ENCODE measurements at places on chromosomes 5 and 9.

GRCh38 chr9:136567651-136568287 is 21.9 kb upstream of the NOTCH1 start:
- peak; percentile 90 for DNase-seq

GRCh38 chr9:97940741-97941140 is 2.8 kb upstream of the HEMGN start:
- no peak for DNase-seq

DNA sequence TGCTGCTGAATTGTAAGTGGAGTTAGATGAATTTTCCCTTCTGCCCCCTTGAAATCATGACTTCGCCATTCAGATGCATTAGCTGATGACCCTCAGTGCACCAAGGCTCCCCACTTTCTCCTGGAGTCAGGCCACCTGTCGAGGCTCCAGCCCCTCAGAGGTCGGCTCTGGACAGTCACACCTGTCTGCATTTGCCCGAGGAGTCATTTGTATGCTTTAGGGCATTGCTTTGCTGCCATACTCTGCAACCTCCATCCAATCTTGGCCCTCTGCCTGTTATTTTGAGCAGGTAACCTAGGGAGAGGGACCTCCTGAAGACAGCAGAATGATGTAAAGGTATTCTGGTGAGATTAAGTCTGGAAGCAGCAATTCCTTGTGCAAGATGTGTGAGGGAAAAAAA is 144.8 kb downstream of the MACROH2A1 start:
- no peak for DNase-seq

- DNase-seq, result no peak
These were observed 139.1 kb downstream of the KCNIP1 start for GRCh38 chr5:170642776-170643436.

GRCh38 chr9:89026876-89027275 is 35.6 kb downstream of the S1PR3 start:
- DNase-seq, result no peak

DNA sequence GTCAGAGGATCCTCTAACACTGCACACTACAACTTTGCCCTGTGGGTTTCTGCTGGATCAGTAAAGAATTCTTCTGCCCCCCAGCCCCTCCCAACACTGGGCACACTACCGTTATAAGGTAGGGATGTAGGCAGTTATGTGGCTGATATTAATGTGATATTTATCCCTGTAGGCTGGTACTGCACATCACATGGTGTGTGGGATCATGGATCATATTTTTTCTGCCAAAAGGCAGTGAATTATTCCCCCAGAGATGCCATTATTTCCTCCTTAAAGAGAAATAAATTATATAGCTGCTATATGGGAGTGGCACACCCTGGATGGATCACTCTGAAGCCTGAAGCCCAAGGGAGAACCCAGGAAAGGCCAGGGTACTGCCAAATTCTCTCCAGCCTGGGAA is 69.5 kb downstream of the SV2C start:
- DNase-seq, result no peak

GRCh38 chr9:90256345-90256744 is 386.3 kb downstream of the DIRAS2 start:
- DNase-seq, result no peak

DNA sequence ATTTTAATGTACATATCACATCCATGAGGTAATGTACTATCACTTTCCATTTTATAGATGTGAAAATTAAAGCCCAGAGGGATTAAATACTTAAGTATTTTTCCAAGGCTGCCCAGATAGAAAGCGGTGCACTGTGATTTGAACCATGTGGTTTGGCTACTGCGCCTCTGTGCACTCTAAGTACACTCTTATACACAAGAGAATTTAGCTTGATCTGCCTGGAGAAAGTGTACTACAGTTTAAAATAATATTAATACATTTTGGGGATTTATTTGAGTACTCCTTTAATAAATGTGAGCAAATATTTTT is 360.4 kb upstream of the ACTBL2 start:
- DNase-seq, result no peak

DNA sequence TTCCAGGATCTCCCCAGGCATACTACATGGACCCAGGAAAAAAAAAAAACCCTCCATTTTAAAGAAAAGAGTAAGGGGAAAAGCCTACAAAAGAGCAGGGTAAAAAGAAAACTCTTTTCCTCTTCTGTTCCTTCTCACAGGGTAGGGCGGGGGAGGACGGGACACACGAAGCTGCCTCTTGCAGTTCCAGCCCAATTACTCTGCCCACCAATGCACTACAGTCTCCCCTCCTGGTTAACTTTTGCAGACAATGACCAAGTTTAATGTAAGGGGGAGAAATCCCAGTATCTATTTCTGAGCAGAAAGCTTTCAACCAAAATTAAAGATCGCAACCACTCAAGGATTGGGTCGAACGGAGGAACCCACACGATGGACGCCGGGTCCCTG is 1.3 kb downstream of the BRD3 start:
- DNase-seq, result peak; percentile 36

- DNase-seq, result no peak
These were observed 114.9 kb upstream of the ATP10B start for GRCh38 chr5:160966921-160967320.

DNA sequence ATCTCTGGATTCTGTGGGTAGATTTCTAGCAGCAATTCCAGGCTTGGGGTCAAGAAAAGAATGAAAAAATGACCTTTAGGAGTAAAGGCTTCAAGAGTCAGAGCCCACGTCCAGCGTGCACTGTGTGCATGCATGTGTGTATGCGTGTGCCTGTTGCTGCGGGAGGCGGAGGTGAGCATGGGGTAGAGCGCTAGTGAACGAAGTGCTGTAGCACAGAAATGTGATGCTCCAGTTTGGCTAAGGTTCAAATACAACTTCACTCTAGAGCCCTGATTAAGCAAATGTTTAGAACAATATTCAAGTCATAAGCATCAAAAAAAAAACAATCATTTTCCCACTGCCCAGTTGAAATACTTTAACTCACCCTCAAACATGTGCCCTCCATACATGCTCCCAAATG is 403.9 kb downstream of the ZNF608 start:
- DNase-seq, result no peak

DNA sequence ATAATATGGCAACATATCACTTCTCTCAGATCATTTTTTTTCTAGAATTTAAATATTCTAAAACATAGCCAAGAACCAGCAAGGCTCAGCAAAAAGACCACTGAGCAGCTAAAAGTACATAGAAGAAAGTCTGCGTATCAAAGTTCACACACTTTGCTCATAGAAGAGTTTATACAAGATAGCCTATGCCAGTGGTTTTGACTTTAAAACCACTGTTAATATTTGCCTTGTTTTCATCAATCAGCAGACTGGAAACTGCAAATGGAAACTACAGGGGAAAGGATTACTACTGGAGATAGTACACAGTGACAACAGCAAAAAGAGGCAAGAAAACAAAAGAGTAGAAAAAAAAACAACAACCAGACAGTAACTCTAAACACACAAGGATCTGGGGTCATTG is 483.3 kb downstream of the ZSWIM6 start:
- DNase-seq, result no peak

DNA sequence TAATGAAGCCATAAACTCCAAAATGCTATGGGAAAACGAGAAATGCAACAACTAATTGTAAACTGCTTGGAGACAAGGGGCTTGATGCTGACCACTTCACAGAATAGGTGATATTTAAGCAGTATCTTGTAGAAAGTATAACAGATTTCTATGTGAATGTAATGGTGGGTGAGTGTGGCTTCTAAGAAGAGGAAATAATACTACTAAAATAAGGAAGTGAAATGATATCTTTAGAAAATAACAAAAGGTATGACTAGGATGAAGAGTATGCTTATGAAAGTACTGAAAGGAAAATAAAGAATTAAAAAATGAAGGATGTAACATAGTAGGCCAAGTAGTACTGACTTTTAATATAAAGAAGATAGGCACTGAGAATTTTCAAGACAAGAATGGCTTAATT is 94.2 kb downstream of the AGTPBP1 start:
- DNase-seq, result no peak

DNA sequence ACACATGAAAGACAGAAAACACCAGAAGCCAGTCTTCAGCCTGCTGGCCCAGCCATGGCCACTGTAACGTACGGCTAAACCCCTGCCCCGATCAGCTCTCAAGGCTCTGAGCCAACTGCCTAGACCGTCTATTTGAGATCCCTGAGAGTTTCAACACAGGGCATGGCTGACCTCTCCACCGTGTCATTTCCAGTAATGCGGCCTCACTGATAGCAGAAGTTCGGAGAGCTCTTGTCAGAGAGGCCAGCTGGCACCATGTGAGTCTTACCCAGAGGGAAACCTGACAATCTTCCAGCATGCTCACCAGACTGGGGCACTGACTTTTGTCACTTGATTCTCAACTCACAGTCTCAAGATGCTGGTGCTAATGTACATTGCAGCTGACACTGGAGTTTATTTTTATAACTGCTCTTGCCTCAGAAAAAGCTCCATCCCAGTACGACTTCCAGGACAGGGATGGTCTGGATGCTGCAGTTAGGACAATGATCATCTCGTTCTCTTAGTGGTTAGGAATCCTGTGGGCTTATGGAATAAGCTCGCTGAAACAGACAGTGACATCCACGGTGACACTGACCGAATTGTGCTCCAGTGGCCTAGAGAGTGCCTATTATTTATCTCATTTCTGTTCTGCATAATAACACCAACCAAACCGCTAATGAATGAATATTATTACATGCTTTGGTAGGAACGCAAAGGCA is 372.7 kb downstream of the ICE1 start:
- no peak for DNase-seq

- peak; percentile 36 for DNase-seq
These were observed 130.5 kb upstream of the ITGA1 start for GRCh38 chr5:52657247-52657645.

Measured in AG20443 (cell line).